ENCODE measurements at places on chromosomes 3 and 15.

DNA sequence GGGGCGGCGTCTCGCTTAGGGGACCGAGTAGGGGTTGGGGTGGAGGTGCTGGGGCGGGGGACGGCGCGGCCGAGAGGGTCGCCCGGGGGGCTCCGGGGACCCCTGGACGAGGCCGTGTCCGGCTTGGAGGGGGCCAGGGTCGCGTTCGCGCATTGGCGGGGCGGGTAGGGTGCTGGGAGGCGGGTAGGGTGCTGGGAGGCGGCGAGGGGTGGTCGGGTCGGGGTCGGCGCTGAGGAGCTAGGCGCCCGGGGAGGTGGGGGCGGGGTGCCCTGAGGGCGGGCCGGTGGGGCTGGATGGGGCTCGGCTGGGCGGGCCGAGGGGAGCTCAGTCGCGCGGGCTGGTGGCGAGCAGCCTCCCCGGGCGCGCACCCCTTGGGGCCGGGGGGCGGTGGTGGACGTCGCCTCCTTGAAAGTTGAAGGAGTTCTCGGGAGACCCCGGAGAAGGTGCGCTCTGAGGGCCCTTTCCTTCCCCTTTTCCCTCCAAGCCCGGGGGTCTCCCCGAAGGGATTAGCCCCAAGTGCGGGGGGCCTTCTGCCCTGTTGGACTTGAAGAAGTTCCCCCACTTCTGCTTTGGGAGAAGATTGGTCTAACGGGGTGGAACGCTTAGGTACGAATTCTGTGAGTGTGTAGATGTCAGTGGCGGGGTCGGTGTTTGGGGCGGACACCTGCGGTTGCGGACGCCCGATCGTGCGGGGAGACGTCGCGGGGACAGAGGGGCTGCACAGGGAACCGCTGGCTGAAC lies 543 bp downstream of the MEF2A start:
- no peak for DNase-seq

DNA sequence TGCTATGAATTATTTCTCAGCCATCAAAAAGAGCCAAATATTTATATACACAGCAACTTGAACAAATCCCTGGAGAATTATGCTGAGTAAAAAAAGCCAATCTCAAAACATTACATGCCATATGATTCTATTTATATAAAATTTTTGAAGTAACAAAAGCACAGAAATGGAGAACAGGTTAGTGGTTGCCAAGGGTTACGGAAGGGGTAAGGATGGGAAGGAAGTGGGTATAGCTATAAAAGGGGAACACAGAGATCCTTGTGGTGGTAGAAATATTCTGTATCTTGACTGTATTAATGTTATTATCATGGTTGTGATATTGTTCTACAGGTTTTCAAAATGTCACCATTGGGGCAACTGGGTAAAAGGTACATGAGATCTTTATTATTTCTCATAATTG lies 62.3 kb upstream of the ASB14 start:
- no peak for DNase-seq

DNA sequence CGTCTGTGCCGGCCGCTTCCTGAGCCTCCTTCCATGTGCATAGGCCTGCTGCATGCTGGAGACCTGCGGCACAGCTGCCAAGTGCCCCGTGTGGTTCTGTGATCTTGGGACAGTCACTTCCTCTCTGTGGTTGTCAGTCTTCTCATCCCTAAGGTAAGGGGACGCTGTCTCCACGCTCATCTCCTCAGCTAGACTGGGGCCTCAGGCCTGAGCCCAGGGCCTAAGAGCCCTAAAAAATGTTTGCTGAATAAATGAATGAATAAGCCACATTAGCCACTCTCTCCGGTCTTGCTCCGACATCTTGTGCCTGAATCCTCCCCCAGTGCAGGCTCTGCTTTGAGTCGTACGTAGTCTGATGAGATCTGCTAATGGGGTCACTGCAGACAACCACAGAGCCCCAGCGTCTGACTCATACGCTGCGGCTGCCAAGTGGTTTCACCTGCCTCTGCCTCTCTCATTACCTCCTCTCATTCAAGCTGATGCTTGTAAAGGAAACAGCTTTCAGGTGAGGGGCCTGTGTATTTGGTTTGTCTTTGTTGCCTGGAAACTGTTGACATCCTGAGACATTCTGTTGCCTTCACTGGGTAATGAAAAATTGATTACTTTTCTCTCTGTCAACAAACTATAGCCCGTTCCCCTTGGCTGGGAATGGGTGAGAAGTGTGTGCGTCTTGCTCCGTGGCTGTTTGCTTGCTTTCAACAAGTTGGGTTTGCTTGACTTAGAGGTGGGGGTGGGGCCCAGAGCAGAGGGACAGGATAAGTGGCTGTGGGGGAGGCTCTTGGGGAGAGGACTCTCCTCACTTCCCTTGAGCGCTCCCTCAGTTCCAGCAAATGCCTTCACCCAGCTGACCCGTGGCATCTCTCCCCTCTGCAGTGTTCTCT lies 15.9 kb downstream of the RPLP1 start:
- peak; percentile 76 for DNase-seq

DNA sequence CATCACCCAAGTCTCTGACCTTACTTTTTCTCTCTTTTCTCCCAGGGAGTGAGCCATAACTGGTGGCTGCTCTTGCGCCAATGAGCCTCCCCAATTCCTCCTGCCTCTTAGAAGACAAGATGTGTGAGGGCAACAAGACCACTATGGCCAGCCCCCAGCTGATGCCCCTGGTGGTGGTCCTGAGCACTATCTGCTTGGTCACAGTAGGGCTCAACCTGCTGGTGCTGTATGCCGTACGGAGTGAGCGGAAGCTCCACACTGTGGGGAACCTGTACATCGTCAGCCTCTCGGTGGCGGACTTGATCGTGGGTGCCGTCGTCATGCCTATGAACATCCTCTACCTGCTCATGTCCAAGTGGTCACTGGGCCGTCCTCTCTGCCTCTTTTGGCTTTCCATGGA lies 13.2 kb upstream of the ATG7 start:
- no peak for DNase-seq

DNA sequence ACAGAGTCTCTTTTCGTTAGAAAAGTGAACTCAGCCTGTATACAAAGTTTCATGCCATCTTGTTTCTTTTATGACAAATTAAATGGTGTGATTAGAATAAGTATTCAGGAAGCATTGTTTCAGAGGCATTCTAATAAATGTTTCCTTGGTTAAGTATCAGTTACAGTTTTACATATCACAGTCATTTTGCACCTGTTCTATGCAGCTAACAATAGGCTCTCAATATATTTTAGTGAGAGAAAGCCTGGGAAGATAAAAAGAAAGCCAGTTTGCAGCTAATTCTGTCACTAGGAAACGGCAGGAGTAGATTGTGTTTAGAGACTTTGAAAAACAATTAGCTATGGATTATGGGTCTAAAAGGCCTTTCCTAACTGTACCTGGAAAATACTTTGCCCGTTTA lies 252.8 kb downstream of the ZIC1 start:
- no peak for DNase-seq

- no peak for DNase-seq
These were observed 2.3 kb upstream of the SLC51B start for GRCh38 chr15:65042776-65043327.

DNA sequence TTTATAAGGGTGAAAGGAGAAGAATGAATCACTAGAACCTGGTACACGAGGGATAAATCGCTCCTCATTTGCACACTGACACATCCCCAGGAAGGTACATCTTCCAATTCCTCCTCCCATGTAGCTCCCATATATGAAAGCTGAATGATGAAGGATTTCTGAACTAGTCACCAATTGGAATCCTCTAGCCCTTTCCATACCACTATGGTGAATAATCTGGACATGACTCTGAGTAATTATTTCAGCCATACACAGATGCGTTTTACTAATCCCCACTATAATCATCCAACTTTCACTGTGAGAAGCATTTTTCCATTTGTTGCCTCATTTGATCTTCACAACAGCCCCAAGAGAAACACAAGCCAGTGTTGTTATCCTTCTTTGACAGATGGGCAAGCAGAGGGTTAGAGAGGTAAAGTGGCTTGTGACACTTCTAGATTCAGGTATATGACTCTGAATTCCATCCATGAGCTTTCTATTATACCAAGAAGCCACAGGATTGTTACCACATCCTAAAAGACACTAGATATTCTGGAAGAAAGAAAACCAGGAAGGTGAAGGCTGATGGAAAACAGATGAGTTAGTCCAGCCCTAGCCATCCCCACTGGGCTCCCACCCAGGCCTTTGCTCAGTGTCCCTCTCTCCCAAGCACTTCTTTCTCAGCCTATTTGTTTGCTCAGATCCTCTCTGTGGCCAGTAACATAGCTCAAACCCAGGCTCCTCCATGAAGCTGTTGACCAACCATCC lies 22.2 kb upstream of the BCL6 start:
- no peak for DNase-seq

DNA sequence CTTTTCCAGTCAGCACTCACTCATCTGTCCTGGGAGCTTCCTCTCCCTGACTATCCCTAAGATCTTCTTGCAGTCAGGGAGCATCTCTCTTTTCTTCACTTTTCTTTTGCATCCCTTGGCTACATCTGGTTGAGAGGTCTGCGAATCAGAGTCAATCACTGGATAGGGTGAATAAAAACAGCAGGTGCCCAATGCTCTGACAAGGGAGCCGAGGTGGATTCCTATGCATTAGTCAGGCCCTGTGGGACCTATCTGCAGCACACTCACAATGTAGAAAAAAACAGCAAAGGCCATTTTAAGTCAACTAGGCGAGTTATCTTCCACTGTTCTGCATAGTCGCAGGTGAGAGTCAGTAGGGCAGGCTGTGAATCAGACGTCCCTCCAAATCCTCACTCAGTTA lies 35.5 kb downstream of the DZIP1L start:
- DNase-seq = no peak

- peak; percentile 60 for DNase-seq
These were observed 108.2 kb upstream of the UBE2E2 start for GRCh38 chr3:23094890-23095462.

DNA sequence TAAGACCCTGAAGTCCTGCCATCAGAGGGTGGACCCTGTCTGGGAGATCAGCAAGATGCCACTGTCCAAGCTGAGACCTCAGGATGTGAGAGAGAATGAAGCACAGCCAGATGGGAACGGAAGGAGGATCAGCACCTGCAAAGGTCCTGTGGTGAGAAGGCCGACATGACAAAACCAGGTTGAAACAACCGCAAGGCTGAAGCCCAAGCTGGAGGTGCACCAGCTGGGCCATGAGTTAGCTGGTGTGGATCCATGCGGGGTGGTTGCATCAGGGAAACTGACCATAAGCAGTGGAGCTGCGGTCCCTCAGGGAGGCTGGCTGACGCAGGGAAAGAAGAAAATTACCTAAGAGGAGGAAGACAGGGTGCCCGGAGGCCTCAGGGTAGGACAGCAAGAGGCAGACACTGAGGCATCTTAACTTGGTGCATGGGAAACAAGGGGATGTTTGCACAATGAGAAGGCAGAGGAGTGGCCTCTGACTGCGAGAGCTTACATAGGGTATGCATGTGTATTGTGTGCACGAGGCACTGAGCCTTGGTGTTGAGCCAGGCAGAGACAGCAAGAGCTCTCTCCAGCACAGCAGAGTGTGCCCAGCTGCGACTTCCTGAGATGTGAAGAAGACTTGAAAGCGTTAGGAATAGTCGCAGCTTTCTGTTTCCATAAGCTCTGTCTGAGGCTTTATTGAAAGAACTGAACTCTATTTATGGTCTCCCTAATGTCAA lies 497.7 kb downstream of the OCA2 start:
- DNase-seq = peak; percentile 11

- DNase-seq = no peak
These were observed 116.5 kb downstream of the RBMS3 start for GRCh38 chr3:29397406-29397805.

DNA sequence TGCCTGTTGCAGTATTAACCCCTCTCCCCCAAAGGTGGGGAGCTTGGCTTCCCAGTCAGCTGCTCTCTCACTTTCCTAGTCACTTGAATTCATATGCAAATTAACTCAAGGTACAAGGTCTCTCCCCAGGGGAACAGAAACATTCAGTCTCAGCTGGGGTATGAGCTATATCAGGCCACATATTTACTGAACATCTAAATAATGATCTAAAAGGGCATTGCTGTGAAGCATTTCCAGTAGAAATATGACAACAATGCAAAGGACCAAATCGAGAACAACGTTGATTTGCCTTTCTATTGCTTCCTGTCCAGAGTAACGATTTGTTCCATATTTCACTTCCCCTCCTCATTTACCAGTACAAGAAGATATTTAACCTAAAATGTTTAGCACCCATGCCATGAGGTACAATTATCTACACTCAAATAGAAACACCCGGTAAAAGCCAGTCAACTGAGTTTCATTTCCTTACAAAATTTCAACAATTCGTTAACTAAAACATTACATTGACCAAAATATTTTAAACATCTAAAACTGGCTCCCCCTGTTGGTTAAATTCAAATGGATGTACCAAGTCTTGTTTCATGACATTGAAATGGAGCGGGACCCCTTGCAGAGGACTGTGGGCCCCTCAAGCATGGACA lies 36.5 kb upstream of the KLHL6 start:
- no peak for DNase-seq

DNA sequence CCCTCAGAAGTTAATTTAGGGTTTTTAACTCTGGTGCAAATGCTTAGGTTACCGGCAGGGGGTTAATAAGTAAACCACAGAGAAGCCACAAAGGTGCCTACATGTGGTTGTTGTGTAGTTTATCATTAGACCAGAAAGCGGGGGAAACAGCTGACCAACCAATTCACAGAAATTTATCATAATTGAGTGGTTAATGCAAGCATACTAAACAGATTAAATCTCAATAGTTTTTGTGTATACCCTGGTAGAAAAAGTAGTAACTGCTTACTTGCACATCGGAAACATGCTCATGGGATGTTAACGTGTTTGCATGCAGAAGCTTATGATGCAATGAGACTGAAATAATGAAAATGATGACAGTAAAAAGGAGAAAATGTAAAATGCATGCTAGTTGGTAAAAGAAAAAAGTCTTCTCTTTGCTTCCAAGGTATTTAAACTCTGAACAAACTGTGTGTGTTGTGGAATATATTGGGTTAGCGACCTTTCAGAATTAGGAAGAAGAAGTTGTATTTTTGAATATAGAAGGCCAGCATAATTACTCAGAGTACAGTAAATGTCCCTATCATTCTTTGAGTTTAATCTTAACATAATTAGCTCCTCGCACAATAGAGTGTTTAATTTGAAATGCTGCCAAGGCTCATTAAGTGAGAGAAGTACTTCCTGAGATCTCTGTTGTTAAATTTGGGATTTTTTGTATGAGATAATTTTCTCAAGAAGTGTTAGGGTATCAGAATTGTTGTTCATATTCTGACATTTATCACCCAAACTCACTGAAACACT lies 316.2 kb downstream of the PTPRG start:
- DNase-seq = no peak

DNA sequence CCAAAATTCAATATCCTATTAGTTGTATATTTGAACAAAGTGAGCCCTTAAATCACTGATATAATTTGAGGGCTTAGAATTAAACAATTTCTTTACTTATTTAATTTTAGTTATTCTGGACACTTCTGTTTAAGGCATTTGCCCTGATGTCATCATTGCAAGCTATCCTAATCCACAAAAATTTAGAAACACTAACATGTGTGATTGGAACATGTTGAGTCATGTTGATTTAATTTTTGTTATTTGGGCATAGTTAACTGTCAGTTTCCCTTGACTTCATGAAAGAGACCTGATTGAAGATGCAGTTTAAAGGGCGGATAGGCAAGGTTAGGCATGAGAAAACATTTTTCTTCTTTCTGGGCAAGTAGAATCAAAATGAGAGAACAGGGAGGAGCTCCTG lies 682.6 kb downstream of the ROBO1 start:
- no peak for DNase-seq

GRCh38 chr3:164478323-164478722 lies 600.0 kb downstream of the SI start:
- DNase-seq = no peak

- DNase-seq = peak; percentile 55
These were observed 422.2 kb upstream of the SGO1 start for GRCh38 chr3:20608054-20608738.

All from SHP77 (cell line).